ENCODE measurements at places on chromosomes 1 and 21.

GRCh38 chr1:243469497-243469896, 213.7 kb downstream of the SDCCAG8 start:
- no peak for DNase-seq

GRCh38 chr1:238468068-238468467, 577.3 kb upstream of the ZP4 start:
- no peak for DNase-seq

- DNase-seq = peak; percentile 47
Observed at GRCh38 chr1:227417756-227418480, 99.6 kb upstream of the CDC42BPA start.

GRCh38 chr1:209746451-209747165, 9.2 kb upstream of the TRAF3IP3 start:
- no peak for DNase-seq

DNA sequence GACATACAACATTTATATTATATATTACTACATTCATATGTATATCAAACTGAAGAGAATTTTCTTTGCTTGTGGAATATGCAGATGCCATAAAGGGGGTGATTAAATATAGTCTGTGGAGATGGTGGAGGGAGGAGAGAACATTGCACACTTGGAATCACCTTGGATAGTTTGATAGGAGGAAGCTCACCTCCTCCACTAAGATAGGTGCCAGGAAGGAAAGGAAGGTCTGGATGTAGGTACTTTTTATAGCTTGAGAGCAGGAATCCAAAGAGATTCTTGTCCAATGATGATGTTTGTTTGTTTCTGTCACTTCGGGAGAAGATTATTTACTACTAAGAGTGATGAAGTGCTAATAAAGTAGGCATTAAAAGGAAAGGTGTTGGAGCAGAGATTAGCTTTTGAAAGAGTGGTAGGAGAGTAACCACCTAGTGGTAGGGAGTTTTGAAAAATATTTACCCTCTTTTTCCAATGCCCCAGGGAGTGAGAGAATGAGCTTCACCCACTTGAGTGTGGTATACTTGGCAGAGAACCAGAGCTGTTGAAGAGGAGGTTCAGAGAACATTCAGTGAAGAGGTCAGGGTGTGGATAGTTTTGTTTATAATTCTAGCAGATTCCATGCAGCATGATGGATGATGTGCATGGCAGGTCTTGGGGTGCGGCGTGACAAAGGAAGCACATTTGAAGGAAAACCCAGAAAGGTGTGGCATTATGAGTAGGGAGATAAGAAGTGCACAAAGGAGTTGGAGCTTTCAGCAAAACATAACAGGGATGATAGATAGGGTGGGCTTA, 145.0 kb downstream of the PATJ start:
- DNase-seq = peak; percentile 83

DNA sequence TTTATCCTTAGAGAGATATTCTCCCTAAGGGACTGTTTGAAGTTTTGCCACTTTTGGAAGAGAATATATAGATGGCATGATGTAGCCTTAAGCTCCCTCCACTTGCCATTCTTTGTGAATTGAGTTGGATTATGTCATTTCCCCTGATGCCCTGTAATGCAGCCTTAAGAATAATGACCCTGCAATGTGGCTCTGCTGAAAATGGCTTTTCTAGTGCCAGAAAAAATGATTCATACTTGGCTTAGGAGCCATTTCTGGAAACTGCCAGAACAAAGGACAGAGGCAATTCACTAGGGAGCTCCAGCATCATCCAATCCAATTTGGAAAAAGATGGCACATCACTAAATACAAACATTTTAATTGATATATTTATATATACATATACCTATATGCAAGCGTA, 265.3 kb downstream of the SPATA17 start:
- DNase-seq = no peak

DNA sequence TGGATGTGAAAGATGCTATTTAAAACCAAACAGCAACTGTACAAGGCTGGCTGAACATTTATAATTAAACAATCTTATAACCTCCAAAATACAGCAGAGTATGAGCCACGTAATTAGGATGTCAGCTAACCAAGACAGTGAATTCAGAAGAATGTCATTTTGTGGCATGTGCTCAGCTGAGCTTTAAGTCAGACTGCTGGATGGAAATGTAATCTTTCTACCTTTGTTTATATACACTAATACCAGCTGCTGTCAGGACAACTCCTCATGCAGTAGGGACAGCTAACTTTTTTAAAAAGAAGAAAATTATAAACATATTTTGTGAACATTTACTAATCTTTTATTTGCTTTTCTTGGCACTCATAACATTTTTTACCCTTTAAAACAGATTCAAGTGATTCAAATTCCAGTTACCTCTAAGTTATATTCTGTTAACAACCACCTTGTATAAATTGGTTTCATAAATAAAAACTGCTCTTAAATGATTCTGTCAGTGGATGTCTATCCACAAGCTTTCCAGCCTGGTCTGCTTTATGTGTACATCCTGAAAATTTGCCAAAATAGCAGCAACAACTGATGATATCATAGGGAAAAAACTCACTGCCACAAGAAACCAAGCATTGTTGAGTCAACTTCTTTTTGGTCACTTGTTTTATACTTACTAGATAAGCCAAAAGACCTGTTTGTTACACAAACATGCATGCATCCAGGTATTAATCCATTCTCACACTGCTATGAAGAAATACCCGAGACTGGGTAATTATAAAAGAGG, 36.1 kb downstream of the DPH5 start:
- no peak for DNase-seq

GRCh38 chr1:193264313-193265065, 78.1 kb upstream of the B3GALT2 start:
- DNase-seq = no peak

DNA sequence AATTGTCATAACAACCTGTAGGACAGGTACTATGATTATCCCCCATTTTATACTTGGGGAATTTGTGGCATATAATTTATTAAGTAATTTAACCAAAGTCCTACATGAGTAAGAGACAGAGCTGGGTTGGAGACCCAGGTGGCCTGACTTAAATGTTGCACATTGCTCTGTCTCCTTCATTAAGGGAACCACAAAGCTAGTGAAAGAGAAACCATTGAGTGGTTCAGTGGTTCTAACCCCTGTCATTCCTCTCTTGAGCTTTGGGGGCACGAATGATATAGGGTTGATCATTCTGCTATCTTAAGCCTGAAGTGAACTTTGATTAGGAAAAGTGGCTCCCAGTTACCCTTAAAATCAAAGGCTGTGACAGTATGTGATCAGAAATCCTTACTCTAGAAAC, 5.3 kb upstream of the MAP3K7CL start:
- DNase-seq = no peak

All from DMS153 (cell line).